Sigmoid colon (tissue), 7 donors: ENCODE measurements at places on chromosomes 5 and 9. TPM values are rescaled to one million over a fixed set of nuclear protein-coding genes. Genes with fewer than 3 reads are reported as not detected.

DNA sequence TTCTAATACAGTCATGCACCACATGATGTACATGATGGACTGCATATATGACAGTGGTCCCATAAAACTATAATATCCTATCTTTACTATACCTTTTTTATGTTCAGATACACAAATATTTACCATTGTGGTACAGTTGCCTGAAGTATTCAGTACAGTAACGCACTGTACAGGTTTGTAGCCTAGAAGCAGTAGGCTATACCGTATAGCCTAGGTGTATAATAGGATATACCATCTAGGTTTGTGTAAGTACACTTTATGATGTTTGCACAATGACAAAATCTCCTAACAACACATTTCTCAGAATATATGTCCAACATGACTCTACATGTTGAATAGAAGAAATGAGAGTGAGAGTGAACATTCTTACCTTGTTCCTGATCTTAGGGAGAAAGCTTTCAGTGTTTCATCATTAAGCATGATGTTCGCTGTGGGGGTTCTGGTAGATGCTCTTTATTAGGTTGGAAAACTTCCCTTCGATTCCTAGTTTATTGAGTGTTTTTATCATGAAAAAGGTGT, 31.8 kb downstream of the AMBP start:
- DNase-seq: no peak

DNA sequence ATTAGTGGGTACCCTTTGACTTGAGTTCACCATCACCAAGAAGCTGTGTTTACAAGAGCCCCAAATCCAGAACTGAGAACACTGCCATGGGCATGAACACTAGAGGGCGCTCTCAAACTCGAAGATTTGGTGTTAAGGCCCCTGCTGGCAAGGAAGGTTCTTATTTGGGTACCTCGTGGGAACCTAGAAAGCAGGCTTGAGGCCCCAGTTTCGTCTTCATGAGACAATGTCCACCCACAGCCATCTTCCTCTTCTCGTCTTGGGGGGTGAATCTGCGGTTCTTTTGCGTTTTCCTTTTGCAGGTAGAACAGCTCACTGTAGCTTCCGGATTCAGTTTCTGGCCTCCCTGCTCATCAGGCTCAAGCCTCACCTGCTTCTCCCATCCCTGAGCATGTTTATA, 184.0 kb downstream of the SEMA5A start:
- DNase-seq: no peak

The SLC1A1 gene
- total RNA-seq: 4.3 TPM

The KIF4B gene
- total RNA-seq: not detected

GRCh38 chr9:136847088-136847825, 2.0 kb upstream of the PHPT1 start:
- no peak for DNase-seq

GRCh38 chr9:97437051-97437600, 25.2 kb downstream of the TDRD7 start:
- DNase-seq: no peak
